ENCODE measurements at places on chromosomes 3 and 15. TPM values are rescaled to one million over a fixed set of nuclear protein-coding genes. Genes with fewer than 3 reads are reported as not detected.

DNA sequence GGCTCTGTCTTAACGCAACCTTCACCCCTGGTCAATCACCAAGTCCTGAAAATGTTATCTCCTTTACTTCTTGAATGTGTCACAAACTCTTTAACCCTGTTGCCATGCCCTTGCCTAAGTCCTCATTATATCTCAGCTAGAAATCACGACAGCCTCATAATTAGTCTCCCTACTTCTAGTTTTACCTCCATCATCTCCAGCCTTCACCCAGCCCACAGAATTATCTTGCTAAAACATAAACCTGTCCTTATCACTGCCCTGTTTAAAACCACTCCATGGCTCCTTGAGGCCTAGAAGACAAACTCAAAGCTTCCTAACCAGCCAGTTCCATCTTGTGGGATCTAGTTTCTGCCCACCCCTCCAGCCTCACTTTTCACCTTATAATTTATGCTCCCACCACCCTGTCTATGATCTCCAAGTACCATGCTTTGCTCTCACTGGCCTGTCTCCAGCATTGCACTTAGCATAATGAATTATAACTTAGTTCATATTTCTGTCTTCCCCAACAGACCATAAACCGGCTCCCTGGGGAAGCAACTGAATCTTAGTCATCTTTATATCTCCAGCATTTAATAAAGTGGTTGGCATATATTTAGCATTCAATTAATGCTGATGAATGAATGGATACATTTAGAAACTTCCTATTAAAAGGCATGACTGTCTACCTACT is 39.2 kb downstream of the GPR176 start:
- no peak for DNase-seq

- DNase-seq: peak; percentile 76
These were observed 31.8 kb downstream of the FSTL1 start for GRCh38 chr3:120418866-120419490.

GRCh38 chr3:197908957-197909701 is 40.9 kb upstream of the RPL35A start:
- peak; percentile 19 for DNase-seq

Gene MOBP
- total RNA-seq: not detected

DNA sequence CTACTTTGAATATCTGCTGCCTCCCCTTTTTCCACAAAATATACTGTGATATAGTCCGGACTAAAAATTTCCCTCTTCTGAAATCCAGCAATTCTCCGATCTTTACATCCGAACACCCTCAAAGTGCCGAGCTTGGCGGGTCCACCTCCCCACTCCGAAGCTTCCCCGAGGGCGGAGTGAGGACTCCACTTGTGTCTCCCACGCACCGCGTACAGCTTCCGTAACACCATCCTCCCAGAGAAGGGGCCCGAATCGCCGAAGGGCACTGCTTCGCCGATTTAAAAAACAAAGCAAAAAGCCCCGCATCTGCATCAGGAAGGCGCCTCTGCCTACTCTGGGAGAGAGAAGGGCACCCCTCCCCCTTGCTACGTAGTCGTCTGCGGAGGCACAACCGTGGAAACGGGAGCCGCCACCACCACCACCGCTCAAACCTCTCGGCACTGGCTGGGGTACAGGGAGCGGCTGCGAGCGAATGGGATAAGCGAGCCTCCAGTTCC is 551 bp downstream of the NCBP2 start:
- peak; percentile 33 for DNase-seq

Gene RSRC1
- 63.4 TPM for total RNA-seq

Gene THPO
- 0.35 TPM for total RNA-seq

Gene CTXN2
- 0.05 TPM for total RNA-seq

Gene GRK7
- total RNA-seq: 0.05 TPM

Gene TMEM108
- 0.25 TPM for total RNA-seq

- DNase-seq: peak; percentile 11
These were observed 11.8 kb downstream of the XXYLT1 start for GRCh38 chr3:195259154-195259474.

DNA sequence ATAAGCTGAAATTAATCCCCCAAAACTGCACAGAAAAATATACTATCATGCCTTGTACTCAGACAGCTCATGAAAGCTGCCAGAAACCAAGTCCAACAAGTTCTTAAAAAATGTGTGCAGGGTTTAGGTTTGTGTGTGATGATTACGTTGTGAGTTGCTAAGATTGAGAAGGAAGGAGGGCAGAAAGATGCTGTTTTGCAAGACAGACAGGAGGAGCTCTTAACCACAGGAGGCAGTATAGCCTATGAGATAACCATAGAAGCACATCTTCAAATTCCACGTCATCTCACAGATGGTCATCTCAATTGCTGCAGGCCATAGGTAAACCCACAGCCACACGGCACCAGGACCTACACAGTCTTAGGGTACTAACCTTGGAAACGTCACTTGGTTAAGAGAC is 191.9 kb downstream of the STT3B start:
- DNase-seq: peak; percentile 13

Gene TRAT1
- not detected for total RNA-seq

DNA sequence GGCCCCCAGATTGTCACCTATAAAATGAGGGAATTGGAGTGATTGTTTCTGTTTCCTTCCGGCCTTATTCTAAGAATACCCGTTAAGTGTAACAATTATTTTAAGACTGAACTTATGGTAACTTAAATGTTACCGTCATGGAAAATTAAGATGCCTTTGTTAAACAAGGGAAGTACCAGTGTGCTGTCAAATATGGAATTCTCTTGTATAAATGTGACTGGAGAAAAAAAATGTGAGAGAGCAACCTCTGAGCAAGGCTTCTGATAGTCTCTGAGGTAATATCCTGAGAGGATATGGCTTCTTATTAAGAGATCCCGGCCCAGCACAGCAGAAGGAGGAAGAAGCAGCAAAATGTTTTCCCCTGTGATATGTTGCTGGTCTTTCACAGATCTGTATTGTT is 480.7 kb upstream of the ADAMTS9 start:
- no peak for DNase-seq

Gene C3orf52
- 33.1 TPM for total RNA-seq

Gene SOX2
- 0.05 TPM for total RNA-seq

DNA sequence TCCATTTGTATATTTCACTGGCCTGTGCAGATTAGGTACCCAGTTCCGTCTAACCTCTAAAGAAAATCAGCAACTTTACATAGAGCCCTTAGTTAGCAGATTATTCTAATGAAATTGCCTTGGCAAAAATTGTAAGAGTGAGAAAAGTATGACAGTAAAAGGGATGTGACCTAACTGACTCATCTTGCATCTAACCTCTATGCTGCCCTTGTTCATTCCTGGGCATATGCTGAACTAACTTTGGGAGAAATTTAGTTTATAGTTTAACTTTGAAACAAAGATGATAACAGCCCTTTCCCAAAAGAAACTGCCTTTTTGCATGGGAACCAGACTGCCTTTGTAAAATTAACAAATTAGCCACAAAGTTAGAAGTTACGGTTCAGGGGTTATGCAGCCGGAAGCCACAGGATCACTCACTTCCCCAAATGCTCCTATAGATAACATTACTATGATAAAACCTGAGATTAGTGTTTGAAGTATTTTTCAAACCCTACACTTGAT is 839.8 kb upstream of the ALCAM start:
- DNase-seq: no peak

- DNase-seq: no peak
These were observed at the start of gene CSPG5 for GRCh38 chr3:47578691-47579632. Gene CSPG5, minus strand, starts transcription at chr3:47578865. Its CDS starts 172 bp downstream, at chr3:47578693.

DNA sequence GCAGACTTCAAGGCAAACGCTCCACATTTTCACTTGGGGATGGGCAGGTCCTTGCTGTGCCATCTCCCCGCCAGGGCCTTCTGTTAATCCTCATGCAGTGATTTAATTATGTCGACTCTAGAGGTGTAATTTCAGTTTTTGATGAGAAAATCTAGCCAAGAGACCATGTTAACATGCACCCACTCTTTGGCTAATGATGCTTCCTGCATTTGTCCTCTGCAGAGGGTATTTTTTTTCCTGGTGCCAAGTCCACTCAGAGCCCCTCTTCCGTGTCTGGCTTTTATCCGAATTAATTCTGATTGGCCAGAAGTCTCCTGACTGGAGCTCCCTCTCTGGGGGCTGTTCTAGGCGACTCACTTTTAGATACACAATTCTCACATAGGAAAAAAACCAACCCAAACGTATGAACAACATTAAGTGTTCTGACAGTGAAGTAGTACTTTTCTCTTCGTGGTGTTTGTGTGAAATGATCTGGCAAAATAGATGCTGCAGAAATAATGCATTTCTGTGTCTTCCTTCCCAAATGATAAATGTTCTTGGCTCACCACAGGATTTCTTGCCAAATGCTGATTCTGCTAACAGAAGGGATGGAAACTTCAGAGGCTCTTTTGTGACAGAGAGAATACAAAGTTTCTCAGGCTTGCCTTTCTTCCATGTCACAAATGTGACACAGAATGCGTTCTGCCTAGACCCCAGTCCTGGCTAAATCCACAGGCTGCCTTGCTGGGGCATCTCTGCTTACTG is 190.0 kb downstream of the CACNA2D3 start:
- no peak for DNase-seq

Gene SCN11A
- under 0.01 TPM for total RNA-seq

Gene RMDN3
- total RNA-seq: 27.0 TPM

- DNase-seq: peak; percentile 53
These were observed 31.5 kb upstream of the KY start for GRCh38 chr3:134682196-134682880.
